Esophagus muscularis mucosa (tissue), 4 donors: ENCODE measurements at places on chromosomes 2 and 18. TPM values are rescaled to one million over a fixed set of nuclear protein-coding genes. Genes with fewer than 3 reads are reported as not detected.
A peak's percentile ranks its signal among the peaks of the same experiment; 100 is the strongest.

GRCh38 chr2:148459377-148459778 is 185.2 kb upstream of the EPC2 start:
- no peak overlapping the region for H3K4me3 ChIP-seq
- H3K27me3 ChIP-seq, result no peaks in the 10 kb centered on the region
- no peak for DNase-seq
- no peak overlapping the region for H3K27ac ChIP-seq
- H3K36me3 ChIP-seq, result peaks cover 9% of the 10 kb centered on the region

DNA sequence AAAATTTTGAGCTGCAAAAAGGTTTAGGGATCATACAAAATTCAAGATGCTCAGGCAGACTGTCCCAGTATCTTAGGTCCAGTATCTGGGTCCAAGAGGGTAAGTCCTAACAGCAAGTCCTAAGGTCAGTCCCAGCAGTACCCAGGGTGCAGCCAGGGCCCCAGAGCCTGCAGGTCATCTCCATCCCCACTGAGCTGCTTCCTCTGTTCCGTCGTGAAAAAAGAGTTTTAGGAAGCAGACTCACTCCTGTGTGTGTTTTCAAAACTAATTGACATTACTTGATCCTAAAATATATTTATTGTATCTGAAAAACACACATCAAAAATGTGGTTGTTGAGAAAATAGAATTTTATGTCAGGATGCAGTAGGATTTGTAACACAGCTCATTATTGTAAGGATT is 69.9 kb upstream of the ALKAL2 start:
- DNase-seq, result peak; percentile 91
- H3K36me3 ChIP-seq, result no peaks in the 10 kb centered on the region
- H3K27me3 ChIP-seq, result peaks cover 35% of the 10 kb centered on the region
- H3K27ac ChIP-seq, result no peak overlapping the region

DNA sequence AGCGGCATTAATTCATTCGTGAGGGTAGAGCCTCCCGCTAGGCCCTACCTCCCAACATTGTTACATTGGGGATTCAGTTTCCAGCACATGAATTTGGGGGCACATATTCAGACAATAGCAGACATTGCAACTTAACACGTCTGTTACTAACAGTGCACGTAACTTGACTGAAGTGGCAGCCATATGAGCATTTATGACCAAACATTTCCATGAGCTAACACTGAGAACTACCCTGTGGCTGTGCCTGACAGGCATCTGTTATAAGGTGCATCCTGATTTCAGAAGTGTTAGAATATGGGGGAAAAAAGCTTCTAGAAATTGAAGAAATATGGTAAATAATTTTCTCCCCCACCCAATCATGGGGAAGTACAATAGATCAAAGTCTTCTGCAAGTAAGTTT is 24.5 kb downstream of the MALT1 start:
- H3K27me3 ChIP-seq, result no peaks in the 10 kb centered on the region
- H3K36me3 ChIP-seq, result peaks cover 8% of the 10 kb centered on the region
- no peak for DNase-seq
- no peaks in the 10 kb centered on the region for H3K4me1 ChIP-seq
- H3K27ac ChIP-seq, result no peak overlapping the region

C1QL2 gene
- not detected for total RNA-seq

- H3K4me1 ChIP-seq, result no peaks in the 10 kb centered on the region
- H3K27me3 ChIP-seq, result no peaks in the 10 kb centered on the region
- H3K4me3 ChIP-seq, result no peak overlapping the region
Observed at GRCh38 chr18:31204833-31205232, 42.2 kb upstream of the DSC1 start.

DNA sequence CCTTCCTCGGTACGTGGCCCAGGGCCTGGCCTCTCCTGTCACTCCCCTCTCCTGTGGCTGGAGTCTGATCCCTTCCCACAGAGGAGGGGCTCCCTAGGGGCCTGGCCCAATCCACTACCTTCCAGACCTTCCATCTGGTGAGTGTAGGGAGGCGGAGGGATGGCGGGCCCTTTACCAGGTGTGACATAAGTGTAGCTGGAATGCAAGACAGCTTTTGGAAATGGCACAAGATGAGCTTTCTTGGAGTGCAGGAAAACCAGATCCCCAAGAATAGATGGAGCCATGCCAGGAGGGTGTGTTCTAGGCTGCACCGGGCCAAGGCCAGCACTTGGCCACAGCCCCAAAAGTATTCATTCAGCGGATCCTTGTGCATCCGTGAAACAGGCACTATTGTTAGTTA is 30.1 kb downstream of the IGFBP5 start:
- no peaks in the 10 kb centered on the region for H3K27me3 ChIP-seq
- H3K27ac ChIP-seq, result peak overlapping the region; percentile 61
- H3K4me3 ChIP-seq, result no peak overlapping the region
- DNase-seq, result no peak

- H3K27ac ChIP-seq, result no peak overlapping the region
- peaks cover 76% of the 10 kb centered on the region for H3K4me1 ChIP-seq
- DNase-seq, result no peak
Observed at GRCh38 chr2:128287780-128288735, 30.6 kb downstream of the HS6ST1 start.

DNA sequence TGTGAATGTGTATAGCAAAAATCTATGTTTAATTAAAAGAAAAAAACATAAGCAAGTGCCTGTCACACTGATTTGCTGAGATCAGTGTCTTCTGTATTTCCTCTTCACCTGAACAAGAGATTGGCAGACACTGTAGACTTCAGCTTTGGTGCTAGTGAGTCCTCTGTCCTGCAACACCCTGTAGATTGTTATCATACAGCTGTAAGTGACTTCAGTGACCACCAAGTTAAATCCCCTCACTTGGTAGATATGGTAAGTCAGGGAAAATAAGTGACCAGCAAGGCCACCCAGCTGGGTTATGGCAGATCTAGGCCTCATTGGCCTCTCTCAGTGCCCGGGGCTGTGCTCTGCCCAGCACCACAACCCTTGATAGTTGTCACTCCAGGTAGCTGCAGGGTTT is 119.7 kb upstream of the EML6 start:
- H3K36me3 ChIP-seq, result peaks cover 16% of the 10 kb centered on the region
- peak overlapping the region; percentile 60 for H3K27ac ChIP-seq
- peaks cover 99% of the 10 kb centered on the region for H3K4me1 ChIP-seq
- no peak overlapping the region for H3K4me3 ChIP-seq
- no peak for DNase-seq

- H3K27ac ChIP-seq, result no peak overlapping the region
- no peaks in the 10 kb centered on the region for H3K27me3 ChIP-seq
- no peaks in the 10 kb centered on the region for H3K36me3 ChIP-seq
- H3K4me3 ChIP-seq, result no peak overlapping the region
- no peaks in the 10 kb centered on the region for H3K4me1 ChIP-seq
- DNase-seq, result peak; percentile 24
Observed at GRCh38 chr2:133526530-133527300, 41.5 kb downstream of the NCKAP5 start.

DNA sequence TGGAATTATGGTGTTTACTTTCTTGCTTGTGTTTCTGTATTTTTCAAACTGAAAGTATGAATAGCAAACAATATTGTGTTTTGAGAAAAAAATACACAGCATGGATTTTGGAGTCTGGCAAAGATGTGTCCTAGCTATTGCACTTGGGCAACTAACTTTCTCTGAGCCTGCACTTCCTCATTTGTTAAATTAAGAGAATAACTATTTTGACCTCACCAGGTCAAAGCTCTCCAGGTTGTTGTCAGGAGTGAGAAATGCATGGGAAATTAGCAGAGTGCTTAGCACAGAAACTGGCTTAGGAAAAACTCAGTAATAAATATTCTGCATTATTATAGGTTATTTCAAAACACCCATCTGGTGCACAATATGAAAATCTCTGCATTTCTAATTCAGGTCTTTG is 28.2 kb downstream of the LYPD1 start:
- no peak for DNase-seq
- no peak overlapping the region for H3K4me3 ChIP-seq
- no peaks in the 10 kb centered on the region for H3K36me3 ChIP-seq
- no peaks in the 10 kb centered on the region for H3K27me3 ChIP-seq
- peaks cover under 1% of the 10 kb centered on the region for H3K4me1 ChIP-seq

GRCh38 chr2:231925303-231926179 is 655 bp downstream of the NPPC start:
- H3K4me1 ChIP-seq, result peaks cover 18% of the 10 kb centered on the region
- H3K4me3 ChIP-seq, result peak overlapping the region; percentile 55
- no peak overlapping the region for H3K27ac ChIP-seq
- peaks cover 94% of the 10 kb centered on the region for H3K27me3 ChIP-seq

DNA sequence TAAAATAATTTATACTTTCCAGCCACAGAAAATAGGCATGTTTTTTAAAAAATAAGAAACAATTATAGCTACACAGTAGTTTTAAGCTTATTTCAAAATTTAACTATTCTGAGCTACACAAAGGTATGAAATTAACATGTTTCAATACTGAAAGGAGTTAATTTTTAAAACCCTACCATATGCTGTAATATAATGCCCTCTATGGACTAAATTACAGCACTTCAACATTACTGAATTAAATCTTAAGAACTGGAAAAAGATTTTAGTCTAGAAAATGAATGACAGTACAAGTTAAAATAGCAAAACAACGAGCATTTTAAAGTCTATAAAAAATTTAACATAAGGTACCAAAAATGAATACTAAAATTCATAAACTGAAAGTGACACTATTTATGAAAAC is 36.3 kb downstream of the RTN4 start:
- H3K27ac ChIP-seq, result no peak overlapping the region
- no peaks in the 10 kb centered on the region for H3K36me3 ChIP-seq
- DNase-seq, result no peak

- no peak for DNase-seq
- H3K27me3 ChIP-seq, result no peaks in the 10 kb centered on the region
- no peak overlapping the region for H3K27ac ChIP-seq
- no peaks in the 10 kb centered on the region for H3K36me3 ChIP-seq
- H3K4me3 ChIP-seq, result no peak overlapping the region
Observed at GRCh38 chr2:235575431-235575830, 81.6 kb downstream of the AGAP1 start.

DNA sequence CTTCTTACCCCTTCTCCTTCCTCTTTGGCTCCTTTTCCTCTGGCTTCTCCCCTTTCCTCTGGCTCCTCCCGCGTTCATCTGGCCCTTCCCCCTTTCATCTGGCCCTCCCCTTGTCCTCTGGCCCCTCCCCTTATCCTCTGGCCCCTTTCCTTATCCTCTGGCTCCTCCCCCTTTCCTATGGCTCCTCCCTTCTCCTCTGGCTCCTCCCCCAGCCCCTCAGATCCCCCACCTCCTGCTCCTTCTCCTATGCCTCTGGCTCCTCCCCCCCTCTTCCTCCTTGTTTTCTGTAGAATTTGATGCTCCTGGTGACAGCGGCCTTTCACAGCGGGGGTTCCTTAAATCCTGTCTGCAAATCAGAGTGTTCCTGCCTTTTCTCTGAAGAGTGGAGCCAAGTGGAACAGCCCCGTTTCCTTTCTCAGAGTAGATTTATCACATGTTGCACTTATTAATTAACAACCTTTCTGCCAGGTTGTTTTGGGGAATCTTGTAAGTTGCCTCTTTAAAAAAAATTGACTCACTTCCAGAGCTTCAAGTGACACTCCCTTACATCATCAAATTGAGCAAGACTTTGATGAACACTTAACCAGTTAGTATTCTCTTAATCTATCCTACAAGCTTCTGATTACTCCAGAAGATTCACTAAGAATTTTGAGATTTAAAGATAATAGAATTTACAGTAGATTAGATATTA is 27.9 kb downstream of the FABP1 start:
- H3K36me3 ChIP-seq, result peaks cover 9% of the 10 kb centered on the region
- DNase-seq, result no peak
- no peak overlapping the region for H3K27ac ChIP-seq
- no peak overlapping the region for H3K4me3 ChIP-seq
- H3K4me1 ChIP-seq, result peaks cover 7% of the 10 kb centered on the region
- no peaks in the 10 kb centered on the region for H3K27me3 ChIP-seq

GRCh38 chr2:148021886-148022285 is 995 bp downstream of the MBD5 start:
- no peaks in the 10 kb centered on the region for H3K27me3 ChIP-seq
- peak overlapping the region; percentile 78 for H3K4me3 ChIP-seq
- H3K4me1 ChIP-seq, result peaks cover 50% of the 10 kb centered on the region
- H3K36me3 ChIP-seq, result no peaks in the 10 kb centered on the region
- DNase-seq, result no peak
- peak overlapping the region; percentile 95 for H3K27ac ChIP-seq

MTIF2 gene
- 22.6 TPM for total RNA-seq

GRCh38 chr2:231486851-231487596 is 22.7 kb upstream of the NCL start:
- H3K4me3 ChIP-seq, result no peak overlapping the region
- no peaks in the 10 kb centered on the region for H3K27me3 ChIP-seq
- H3K27ac ChIP-seq, result no peak overlapping the region
- DNase-seq, result no peak
- H3K36me3 ChIP-seq, result no peaks in the 10 kb centered on the region

SAG gene
- not detected for total RNA-seq

GRCh38 chr18:1047406-1047805 is 142.7 kb downstream of the ADCYAP1 start:
- no peak for DNase-seq
- no peaks in the 10 kb centered on the region for H3K27me3 ChIP-seq
- no peaks in the 10 kb centered on the region for H3K36me3 ChIP-seq
- no peaks in the 10 kb centered on the region for H3K4me1 ChIP-seq

TSPYL6 gene
- not detected for total RNA-seq

GRCh38 chr18:53698907-53699306 is 525.6 kb downstream of the MBD2 start:
- no peak overlapping the region for H3K27ac ChIP-seq
- no peak for DNase-seq
- H3K4me1 ChIP-seq, result no peaks in the 10 kb centered on the region
- no peak overlapping the region for H3K4me3 ChIP-seq
- H3K27me3 ChIP-seq, result no peaks in the 10 kb centered on the region
- no peaks in the 10 kb centered on the region for H3K36me3 ChIP-seq

DLGAP1 gene
- 1.3 TPM for total RNA-seq

DNA sequence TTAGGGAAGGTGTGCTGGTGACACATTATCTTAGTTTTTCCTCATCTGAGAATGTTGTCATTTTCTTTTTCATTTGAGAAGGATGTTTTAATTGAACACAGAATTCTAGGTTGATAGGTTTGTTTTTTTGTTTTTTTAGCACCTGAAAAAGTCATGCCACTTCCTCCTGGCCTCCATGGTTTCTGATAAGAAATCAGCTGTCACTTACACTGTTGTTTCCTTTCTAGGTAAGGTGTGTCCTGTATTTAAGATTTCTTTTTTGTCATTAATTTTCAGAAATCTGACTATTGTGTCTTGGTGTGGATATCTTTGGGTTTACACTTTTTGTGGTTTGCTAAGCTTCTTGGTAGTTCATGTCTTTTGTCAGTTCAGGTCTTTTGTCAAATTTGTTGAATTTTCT is 99.3 kb downstream of the ROCK1 start:
- H3K4me3 ChIP-seq, result no peak overlapping the region
- no peak for DNase-seq
- H3K27ac ChIP-seq, result no peak overlapping the region
- peaks cover 73% of the 10 kb centered on the region for H3K36me3 ChIP-seq
- H3K27me3 ChIP-seq, result no peaks in the 10 kb centered on the region
